Lung microvascular endothelial cell (primary cell): ENCODE measurements at places on chromosomes 5 and 9. TPM values are rescaled to one million over a fixed set of nuclear protein-coding genes. Genes with fewer than 3 reads are reported as not detected.
A peak's percentile ranks its signal among the peaks of the same experiment; 100 is the strongest.

DNA sequence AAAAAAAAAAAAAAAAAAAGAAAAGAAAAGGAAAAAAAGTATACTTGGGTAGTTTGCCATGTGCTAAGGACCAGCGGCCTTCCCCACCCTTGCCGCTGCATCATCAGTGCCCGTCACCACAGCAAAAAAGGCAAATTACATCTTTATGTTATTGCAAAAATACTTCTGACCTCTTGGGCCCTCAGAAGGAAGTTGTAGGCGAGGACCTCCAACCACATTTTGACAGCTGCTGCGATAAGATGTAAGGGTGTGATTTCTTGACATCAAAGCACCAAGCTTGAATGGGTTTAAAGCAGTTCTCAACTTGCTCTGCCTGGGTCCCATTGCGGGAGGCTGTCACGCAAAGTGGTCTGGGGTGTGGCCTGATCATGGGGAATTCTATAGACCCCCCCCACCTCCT is 39.2 kb downstream of the DMRT1 start:
- no peak for DNase-seq

DNA sequence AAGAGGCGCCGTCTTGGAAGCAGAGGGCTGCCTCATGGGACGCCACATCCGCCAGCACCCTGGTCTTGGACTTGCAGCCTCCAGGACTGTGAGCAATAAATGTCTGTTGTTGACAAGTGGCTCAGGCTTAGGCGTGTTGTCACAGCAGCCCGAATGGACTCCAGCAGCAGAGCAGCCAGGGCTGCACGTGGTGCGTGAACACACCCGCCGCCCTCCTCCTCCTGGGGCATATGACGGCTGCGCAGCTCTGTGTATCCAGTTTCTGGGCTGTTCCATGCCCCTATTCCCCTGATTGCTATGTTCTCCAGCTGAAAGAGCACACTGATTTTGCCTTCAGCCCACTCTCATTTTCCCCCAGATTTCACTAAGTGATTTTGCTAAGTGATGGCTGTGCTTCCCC is 36.0 kb upstream of the CLPTM1L start:
- DNase-seq, result no peak

DNA sequence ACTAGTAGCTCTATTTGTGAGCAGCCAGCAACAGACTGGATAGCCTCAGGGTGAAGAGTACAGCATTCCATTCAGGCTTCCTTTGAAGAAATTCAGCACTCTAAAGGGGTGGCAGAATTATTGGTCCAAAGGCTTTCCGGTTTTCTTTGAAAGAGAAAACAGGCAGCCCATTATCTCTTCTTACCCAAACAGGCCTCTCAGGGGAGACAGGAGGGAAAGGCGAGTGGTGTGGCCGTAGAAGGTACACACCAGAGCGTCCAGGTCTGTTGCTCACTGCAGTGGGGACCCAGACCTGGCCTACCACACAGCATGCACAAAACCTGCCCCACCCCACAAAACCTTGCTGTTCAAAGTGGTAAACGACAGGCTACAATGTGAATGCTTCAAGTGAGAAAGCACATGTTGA is 83.3 kb downstream of the ZNF608 start:
- no peak for DNase-seq

DNA sequence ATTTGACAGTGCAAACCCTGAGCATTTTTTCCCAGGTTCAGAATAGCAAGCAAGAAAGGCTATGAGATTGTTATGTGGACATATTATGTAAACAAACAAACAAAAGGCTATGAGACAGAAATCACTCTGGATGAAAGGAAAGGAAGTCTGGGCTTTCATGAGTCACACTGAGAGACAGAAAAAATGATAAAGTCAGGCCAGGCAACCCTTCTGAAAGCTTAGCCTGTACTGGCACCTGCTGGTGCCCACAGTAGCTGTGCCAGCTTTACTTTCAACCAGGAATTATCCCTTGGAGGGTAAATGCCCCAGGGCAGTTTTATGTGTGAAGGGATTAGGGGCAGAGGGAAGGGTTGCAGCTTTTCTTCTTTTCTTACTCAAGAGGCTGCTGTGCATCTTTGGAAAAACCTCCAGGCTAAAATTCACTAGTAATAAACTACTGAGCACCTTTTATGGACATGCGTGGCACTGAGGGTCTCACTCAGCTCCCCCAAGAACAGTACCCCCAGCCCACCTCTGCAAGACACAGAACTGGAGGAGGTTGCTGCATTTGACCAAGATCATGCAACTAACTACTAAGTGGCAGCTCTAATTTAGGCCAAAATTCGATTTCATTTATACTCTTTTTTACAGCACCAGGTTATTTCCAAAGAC is 41.7 kb downstream of the ACTL7B start:
- peak; percentile 32 for DNase-seq

DNA sequence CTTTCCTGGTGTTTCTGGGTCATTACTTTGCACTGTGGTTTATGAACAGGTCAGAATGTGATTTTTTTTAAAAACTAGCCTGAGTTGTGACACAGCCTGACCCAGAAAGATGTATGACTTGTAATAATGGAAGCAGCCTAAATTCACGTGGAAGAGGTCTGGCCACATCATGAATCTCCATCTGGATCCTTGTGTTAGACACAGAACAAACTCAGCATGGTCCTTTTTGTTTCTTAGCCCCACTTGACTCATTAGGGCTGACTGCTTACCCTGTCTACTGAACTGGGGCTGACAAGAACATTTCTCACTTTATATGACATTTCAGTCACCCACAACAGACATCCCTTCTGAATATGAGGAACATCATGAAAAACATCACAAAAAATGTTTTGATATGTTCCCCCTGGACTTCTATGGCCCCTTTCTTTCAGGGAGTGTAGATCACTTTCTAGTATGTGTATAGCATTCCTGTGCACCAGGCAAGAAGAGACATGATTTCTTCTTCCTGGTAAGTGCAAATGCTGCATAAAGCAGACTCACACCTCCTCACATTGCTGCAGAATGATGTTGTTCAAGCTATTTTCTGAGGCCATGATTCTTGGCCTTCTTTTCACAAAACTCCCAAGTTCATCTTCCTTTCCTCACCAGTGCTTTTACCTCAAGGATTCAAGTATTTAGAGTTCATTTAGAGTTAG is 52.3 kb downstream of the ZNF622 start:
- DNase-seq, result no peak

Gene NRARP
- 18.7 and 28.3 TPM in 2 replicates for total RNA-seq

Gene IL5
- not detected in 2 replicates for total RNA-seq

DNA sequence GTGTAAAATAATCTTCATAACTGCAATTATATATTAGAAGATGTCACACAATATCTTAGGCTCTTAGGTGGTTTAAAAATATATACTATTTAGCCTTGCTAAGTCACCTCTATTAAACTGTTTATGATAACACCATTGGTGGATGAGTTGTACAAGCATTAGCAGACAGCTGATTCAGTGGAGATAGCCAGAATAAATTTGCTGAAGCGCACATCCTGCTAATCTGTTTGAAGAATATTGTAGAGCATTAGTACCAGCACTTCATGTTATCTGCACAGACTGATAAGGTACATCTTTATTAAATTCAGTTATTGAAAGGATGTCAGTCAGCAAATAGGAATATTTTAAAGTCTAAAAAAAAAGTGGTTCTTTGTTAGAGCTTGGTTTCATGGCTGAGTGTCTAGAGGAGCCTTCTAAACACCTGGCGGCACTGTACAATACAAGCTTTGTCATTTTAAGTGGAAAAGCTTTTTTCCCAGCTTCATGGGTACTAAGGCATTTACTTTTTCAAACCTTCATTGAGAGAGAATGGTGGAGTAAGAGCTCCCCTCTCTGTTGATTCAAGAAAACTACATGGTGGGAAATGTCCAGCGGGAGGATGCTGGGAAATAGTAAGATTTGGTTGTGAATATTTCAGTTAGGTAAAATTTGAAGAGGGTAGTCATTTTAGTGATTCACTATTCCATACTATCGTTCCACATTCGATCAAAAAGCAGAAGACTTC is 275.1 kb downstream of the SLF1 start:
- peak; percentile 7 for DNase-seq

- no peak for DNase-seq
Measured at GRCh38 chr5:73962801-73963425, 336.9 kb downstream of the ARHGEF28 start.

DNA sequence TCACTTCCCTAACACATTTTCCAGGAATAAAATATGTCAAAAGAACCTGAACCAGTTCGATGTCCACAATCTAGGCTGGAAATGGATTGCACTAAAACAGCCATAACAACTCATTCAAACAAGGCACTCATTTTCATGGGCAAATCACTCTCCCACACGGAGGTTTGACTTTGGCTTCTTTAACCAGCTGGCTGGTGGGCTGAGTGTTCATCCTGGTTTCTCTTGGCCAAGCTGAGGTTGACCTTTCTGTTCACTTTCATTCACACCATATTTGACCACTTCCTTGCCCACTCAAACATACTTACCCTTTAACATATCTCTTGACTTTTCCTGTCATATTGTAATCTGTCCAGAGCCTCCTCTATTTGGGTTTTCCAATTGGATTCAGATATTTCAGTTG is 5.4 kb downstream of the IL7R start:
- no peak for DNase-seq

DNA sequence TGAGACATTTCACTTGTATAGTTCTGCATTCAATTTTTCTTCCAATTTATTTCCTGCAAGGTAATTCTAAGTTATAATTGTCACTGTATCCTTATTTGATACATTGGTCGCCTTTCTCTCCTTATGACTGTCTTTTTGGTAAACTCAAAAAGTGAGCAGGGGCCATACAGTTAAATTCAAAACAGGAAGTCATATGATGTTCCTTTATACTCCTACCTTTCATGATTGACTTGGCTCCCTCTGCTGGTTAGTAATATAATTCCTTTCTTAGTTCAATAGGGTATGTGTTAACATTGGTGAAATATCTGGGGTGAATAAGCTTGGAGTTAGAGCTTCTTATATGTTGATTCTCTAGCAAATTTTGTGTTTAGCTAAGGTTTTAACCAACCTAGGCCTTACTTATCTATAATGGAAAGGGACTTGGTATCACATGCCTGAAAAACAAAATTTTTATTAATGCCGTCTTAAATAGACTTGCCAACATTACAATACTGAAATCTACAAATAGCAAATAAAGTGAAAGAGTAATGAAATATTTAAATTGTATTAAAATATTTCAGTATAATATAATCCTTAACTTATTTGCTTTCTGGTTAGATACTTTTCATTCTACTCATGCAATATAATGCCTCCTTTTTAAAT is 6.0 kb upstream of the NIPBL start:
- peak; percentile 60 for DNase-seq

DNA sequence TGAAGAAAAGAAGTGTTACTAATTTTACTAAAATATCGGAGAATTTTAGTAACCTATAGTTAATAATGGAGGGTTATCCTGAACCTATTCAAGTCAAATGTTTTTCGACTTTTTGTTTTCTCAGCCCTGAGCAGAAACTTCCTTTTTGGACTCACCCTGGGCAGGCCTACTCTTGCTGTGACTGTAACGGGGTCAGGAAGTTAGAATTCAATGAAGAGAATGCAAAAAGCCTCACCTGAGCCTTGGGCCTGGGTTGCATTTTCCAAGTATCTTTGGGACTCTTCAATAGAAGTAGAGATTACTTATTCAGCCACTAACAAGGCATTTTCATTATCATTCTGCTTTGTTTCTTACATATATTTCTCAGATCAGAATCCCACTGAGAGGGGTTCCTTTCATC is 405.3 kb downstream of the TLR4 start:
- DNase-seq, result no peak

Gene IL3
- total RNA-seq, result not detected in 2 replicates

Gene SLC2A6
- 12.1 and 21.6 TPM in 2 replicates for total RNA-seq

DNA sequence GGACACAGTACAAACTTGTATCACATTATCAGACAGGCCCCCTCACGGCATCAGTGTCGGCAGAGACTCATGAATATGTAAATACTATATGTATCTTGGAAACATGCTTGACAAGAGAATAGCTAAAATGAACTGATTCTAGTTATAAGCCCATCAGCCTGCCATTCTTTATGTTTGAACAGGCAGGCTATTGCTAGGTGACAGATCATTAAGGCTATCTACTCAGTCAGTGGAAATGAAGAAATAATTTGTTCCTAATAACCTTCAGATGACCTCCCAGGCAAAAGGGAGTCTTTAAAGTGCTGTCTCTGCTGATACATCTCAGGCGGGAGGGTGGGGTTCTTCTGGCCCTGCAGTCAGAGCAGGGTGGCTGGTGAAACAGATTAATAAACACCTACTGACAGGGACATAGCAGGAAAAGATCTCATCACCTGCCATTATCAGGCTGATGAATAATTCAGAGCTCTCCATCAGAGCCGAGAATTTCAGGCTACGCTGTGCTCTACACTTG is 394.2 kb downstream of the RASEF start:
- no peak for DNase-seq

DNA sequence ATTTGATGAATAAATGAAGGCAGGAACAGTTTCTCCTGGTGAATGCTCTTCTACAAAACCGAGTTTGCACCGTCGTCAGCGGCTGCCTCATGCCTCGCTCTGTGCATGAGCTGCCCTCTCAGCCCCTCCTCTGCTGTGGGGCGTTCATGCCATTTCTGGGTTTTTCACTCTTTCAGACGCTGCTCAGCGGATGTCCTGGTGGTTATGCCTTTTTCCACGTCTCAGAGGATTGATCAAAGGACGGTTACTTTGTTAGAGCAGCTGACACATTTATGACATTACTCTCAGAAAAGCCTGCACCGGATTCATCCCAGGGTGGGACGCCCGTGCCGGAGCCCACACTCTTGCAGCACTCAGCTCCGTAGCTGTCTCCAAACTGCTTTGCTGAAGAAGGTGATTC is 195.9 kb upstream of the PPP1R26 start:
- no peak for DNase-seq

Gene PSAT1
- total RNA-seq, result 7.0 and 10.3 TPM in 2 replicates

- DNase-seq, result no peak
Measured at GRCh38 chr5:111742177-111742994, 14.6 kb downstream of the NREP start.

DNA sequence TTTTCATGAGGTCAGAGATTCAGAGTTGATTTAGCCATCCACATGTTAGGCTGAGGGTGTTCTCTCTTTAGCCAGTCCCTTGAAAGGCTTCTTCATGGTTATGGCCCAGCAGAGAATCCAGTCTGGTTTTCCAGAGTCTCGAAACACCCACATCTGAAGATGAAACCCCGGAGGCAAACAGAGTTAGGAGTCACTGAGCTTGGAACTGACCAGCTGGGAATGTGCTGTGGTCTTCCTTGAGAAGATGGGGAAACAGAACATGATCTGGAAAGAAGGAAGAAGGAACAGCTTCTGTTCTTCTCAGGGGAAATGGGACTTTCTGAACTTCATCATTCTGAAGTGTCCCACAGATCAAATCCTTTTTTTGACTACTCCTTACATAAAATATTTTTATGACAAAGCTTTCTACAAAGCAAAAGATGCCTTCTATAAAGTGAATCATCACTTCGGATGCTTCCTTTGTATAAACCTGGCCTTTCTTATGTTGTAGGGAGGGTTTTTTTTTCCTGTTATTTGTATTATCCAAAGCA is 45.4 kb downstream of the ZNF618 start:
- no peak for DNase-seq

Gene REEP2
- 0.40 and 1.1 TPM in 2 replicates for total RNA-seq

Gene GPR150
- total RNA-seq, result under 0.01 and 0.22 TPM in 2 replicates

- no peak for DNase-seq
Measured at GRCh38 chr9:86175223-86175622, 75.9 kb upstream of the GOLM1 start.
